ENCODE measurements at places on chromosomes 13 and 19.
A peak's percentile ranks its signal among the peaks of the same experiment; 100 is the strongest.

DNA sequence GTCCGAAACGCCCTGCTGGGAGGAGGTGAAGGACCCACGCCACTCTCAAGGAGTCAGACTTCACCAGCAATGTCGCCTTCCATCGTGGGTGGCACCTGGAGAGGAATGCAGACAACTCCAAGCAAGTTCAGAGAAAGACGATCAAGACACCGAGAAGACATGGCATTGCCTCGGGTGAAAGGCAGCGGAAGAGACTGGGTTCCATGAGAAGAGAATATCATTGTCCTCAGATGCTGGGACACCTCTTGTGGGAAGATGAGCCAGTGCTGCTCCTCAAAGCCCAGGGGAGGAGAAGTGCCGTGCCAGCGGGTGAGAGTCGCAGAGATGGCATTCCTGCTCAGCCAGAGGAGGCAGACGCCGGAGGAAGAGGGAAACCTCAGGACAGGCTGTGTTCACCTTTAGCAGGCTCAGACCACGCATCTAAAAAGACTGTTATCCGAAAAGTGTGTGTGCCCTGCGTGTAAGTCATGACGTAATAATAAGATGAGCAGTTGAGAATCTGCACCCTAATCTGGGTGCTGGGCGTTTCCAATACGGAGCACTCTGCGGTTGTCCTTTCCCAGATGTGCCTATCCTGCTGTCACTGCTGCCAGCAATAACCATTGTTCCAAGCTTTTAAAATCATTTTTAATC is 144.6 kb upstream of the SPACA7 start:
- DNase-seq, result no peak

DNA sequence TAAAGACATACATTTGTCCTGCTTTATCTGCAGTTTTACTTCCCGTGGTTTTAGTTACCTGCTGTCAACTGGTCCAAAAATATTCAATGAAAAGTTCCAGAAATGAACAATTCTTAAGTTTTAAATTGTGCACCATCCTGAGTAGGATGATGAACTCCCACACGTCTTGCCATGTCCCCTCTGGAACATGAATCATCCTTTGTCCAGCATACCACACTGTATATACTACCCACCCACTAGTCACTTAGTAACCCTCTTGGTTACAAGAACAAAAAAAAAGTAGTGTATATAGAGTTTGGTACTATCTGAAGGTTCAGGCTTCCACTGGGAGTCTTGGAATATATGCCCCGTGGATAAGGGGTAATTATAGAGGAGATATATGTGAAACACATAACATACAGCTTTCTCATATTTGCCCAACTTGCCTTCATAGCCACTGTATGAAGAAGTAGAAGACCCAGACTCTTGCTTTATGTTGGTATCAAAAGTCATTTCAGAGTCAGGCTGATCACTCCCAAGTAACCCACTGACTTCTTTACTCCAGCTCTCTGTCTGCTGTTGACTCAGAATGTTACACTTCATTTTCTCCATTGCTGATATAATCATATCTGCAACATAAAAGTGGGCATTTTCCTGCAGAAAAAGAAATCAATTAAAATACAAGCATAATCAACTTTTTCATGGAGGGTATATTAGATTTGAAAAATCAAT is 19.3 kb downstream of the RUBCNL start:
- no peak for DNase-seq

DNA sequence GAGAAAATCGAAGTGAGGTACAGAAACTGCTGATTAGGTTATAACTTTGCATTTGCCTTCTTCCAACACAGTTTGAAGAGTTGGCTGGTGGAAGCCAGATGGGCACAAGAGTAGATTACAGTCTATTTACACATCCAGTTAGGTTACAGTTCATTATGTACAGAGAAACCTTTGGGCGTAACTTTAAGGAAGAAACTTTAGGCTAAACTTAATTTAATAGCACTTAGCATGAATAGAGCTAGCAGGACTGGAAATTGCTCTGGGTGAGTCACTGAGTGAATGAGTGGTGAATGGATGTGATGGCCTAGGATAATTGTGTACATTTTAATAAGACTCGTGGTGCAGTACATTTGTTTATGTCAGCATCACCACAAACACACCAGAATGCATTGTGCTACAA is 62.9 kb upstream of the KLHL1 start:
- no peak for DNase-seq

DNA sequence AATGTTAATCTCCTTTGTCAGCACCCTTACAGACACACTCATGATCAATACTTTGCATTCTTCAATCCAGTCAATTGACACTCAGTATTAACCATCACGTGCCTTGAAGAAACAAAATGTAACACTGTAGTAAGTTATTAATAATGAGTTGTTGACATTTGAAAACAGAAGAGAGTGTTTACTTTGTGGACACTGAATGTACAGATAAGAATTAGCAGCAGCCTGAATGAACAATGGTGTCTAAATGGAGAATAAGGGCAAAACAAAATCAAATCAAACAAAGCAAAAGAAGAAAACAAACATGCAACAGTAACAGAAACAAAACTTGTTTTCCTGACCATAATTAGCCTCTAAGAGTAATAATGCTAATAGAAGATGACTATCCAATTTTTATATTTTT is 1191.1 kb upstream of the MIR17HG start:
- DNase-seq, result no peak

GRCh38 chr13:52393572-52394357 is 12.2 kb downstream of the THSD1 start:
- no peak for DNase-seq

- DNase-seq, result no peak
Measured at GRCh38 chr13:113562085-113562749, 22.3 kb upstream of the TFDP1 start.

- no peak for DNase-seq
Measured at GRCh38 chr13:99979453-99980200, 2.0 kb upstream of the ZIC2 start.

DNA sequence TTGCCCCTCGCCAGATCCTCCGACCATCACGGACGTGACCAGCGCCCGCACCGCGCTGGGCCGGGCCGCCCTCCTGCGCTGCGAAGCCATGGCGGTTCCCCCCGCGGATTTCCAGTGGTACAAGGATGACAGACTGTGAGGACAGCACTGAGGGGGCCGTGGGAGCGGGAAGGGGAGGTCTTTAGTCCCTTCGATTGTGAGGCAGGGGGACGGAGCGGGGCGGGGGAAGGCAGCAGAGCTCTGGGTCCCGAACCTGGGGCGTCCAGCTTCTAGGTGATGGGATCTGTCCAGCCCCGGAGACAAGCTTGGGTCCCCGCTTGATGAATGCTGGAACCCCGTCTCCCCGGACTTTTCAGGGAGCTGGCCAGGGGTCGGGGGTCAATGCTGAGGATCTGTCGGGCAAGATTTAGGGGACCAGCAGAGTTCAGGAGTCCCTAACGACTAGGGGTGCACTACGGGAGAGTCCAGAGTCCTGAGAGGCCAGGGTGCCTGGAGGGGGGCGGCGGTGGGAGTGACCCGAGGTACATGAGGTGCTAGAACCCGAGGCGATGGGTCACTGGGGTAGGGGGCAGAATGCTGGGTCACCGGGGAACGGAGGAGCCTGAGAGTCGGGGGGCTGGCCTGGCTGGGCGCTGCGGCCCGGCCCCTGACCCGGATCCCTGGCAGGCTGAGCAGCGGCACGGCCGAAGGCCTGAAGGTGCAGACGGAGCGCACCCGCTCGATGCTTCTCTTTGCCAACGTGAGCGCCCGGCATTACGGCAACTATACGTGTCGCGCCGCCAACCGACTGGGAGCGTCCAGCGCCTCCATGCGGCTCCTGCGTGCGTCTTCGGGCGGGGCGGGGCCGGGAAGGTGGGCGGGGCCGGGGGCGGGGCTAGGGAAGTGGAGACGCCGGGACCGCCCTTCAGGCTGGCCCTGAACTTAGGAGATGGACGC is 14.6 kb downstream of the VSIG10L start:
- DNase-seq, result no peak

GRCh38 chr19:5917431-5918107 is 3.5 kb downstream of the CAPS start:
- no peak for DNase-seq

GRCh38 chr13:91313103-91313502 is 34.4 kb upstream of the MIR17HG start:
- no peak for DNase-seq

- DNase-seq, result peak; percentile 26
Measured at GRCh38 chr19:12833738-12834565, 427 bp downstream of the RTBDN start.

DNA sequence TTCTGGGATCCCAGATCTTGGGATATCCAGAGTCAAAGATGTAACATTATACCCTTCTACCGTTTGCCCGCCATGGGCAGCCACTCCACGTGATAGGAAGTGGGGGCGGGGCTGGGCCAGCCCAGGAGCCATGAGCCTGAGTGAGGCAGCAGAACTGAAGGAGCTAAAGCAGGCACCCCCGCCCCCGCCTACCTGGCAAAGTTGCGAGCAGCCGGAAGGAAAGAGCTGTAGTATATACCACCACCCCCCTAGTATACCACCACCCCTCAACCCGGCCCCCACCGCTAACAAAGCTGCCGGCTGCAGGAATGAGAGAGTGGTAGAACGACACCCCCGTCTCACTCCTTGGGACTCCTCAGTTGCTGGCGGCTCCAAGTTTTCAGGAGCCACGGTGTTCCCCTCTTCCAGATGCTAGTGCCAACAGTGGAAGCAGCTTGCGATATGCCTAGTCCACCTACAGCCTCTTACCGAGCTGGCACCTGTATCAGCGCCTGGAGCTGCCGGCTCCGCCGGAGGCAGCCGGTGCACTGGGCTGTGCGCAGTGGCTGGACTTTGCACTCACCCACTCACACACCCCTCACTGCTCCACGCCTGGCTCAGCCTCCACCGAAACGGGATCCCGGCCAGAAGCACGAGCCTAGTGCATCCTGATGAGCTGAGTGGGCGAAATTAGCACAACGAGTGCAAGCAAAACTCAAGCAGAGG is 230.7 kb upstream of the PRR20A start:
- no peak for DNase-seq

GRCh38 chr19:34124828-34125227 is 47.5 kb upstream of the LSM14A start:
- DNase-seq, result no peak

DNA sequence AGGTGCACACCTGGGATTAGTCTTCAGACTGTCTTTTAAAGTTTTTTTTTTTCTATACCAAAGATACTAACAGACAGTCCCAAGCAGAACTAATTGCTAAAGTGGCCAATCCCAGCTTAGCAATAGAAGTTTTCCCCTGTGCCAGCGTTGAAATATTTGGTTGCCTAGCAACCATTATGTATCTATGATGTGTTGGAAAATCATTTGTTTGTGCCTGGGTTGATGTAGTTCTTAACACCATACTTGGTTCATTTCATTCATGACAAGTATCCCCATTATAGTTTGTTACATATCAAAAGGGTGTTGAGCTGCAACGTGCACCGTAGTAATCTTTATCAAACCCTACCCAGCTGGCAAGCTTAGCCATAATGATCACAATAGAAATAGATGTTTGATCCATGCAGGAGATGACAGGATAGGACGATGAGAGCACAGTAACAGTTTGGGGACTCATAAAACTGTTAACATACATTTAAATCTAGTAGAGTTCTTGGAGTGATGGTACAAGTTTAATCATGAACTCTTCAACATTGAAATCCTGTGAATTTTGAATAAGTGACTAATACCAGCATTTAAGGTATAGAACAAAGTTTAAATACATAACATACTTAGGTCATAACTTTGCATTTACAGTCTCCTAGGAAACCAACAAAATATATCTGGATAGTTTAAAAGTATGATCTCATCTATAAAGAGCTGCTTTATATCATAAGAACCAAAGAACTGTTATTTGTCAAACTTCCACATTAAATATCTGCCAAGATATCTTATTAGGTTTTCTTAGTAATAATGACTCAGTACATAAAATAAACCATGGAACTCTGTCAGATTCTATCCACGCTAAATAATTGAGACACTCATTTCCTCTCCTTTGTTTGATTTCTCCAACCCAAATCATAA is 73.4 kb downstream of the MBNL2 start:
- DNase-seq, result no peak
